ENCODE measurements at places on chromosomes 6 and 20.

DNA sequence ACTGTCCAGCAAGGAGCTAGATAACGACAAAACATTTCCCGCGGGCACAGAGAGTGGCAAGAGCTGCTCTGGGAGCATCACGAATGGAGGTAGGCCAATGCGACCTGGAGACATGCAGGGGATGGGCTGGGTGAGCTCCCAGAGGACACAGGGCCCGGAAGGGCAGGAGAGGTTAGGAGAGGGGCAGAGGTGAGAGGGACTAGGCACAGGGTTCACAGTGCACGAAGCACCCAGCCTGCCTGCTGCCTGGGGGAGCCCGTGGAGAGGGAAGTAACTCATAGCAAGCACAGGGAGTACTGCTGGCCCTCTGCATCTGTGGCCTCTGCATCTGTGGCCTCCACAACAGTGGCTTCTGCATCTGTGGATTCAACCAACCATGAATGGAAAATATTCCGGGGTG lies 126.5 kb downstream of the HUS1B start:
- DNase-seq = no peak

DNA sequence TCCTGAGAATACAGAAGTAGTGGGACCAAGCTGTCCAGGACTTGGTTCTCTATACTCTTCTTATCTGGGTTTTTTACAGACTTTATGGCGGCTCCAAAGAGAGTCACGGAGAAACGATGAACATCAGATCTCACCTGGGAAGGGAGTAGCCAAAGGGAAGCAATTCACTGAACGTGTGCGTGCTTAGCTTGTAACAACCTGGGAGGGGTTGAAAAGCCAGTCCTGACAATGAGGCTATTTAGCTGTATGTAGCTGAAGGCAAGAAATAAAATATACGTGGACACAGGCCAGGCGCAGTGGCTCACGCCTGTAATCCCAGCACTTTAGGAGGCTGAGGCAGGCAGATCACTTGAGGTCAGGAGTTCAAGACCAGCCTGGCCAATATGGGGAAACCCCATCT lies 18.2 kb upstream of the RBL1 start:
- no peak for DNase-seq

- no peak for DNase-seq
Measured at GRCh38 chr20:54086507-54087039, 16.2 kb upstream of the BCAS1 start.

DNA sequence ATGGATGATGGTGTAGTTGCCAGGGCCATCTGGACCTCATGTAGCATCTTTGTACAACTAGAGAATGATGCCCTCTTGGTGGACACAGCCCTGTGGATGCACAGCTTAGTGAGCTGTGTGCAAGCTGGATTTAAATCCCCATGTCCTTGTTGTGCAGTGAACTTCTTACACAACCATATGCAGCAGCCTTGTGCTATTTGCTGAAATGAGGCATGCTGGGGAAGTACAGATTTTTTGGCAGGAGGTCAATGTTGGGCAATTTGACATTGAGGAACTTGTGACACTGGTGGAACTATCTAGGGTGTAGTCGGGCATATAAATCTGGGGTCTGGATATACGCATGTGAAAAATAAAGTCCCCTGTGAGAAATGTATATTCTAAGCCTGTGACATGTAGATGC lies 5.8 kb upstream of the CDC5L start:
- no peak for DNase-seq

GRCh38 chr6:158868890-158869825 lies 50.0 kb upstream of the EZR start:
- peak; percentile 96 for DNase-seq

GRCh38 chr6:2522521-2522920 lies 228.2 kb downstream of the MYLK4 start:
- DNase-seq = no peak

GRCh38 chr6:105691971-105692370 lies 289.1 kb upstream of the PREP start:
- no peak for DNase-seq

- no peak for DNase-seq
Measured at GRCh38 chr20:5195655-5196054, 68.8 kb downstream of the CDS2 start.

DNA sequence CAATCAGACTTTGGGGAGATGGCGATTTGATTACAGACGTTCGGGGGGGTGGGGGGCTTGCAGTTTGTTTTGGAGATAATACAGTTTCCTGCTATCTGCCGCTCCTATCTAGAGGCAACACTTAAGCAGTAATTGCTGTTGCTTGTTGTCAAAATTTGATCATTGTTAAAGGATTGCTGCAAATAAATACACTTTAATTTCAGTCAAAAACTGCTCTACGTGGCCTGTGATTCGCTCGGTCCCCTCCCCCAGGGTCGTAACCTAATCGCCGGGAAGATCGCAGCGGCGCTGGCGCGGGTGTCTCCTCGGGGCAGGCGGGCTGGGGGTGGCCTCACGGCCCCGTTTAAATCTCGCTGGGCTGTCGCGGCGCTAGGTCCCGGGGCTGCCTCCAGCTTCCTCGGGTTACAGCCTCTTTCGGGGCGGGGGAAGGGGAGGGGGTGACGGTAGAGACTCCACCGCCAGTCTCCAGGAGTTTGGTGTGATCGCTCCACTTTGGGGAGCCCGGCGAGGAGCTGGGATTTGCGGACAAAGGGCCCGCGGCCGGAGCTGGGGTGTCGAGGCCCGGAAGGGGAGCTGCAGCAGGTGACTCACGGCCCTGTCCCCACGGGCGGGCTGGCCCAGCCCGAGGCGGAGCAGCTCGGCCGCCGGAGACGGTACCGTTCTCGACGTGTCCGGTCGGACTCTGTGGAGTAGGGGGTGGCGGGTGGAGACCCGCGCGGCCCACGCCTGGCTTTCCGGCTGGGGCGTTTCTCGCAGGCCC lies 4.2 kb downstream of the FOXC1 start:
- DNase-seq = no peak

DNA sequence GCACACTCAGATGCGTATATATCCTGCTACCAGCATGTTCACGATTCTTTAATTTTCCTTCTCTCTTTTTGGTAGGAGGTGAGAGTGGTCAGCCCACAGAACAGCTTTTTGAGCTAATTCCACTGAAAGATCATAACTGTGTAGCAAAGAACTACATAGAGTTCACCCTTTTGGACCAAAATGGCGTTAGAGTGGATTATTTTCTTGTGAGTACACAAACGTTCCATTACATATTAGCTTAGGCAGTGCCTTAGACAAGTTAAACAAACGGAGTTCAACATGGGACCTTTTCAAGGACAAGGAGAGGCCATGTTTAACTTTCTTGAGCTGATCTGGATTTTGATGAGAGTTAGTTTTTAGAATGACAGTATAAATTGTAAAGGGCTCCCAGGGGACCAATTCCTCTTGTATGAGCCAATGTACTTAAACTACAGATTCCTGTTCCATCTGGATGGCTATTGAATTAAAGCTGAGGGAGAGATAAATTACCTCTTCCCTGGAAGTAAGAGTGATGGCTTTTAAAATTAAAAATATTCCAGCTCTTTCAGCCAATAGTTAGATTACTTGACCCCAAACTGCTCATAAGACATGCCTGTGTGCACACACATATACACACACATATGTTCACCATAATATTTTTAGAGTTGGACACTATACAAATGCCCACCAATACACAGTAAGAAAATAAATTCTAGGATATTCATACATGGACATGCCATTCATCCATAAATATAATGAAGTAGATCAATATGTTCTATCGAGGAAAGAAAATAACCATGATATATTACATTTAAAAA lies 25.6 kb upstream of the ARMH2 start:
- no peak for DNase-seq

- no peak for DNase-seq
Measured at GRCh38 chr20:4717816-4718570, 3.7 kb upstream of the PRND start.

DNA sequence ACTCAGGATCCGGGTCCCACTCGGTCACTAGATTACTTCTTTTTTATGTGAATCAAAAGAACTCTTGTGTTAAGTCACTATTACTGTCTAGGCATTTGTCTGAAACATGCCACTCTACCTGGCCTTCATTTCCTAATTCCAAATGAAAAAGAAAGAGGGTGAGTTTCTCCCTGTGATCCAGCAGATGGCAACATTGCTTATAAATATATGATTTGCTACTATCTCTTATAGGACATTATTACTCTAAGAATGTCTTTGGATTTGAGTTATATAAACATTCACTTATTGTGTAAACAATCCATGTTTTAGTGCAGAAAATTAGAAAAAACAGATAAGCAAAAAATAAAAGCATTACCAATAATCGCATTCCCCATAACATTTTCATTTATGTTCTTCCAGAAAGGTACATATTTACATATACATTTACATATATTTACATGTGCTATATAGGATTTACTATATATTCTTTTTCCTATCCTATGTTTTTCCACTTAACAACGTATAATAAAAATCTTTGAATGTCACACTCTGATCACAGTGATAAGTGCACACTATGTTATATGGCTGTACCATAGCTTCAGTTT lies 66.9 kb downstream of the FAXC start:
- no peak for DNase-seq

- DNase-seq = no peak
Measured at GRCh38 chr6:102907181-102907580, 1513.7 kb downstream of the GRIK2 start.

DNA sequence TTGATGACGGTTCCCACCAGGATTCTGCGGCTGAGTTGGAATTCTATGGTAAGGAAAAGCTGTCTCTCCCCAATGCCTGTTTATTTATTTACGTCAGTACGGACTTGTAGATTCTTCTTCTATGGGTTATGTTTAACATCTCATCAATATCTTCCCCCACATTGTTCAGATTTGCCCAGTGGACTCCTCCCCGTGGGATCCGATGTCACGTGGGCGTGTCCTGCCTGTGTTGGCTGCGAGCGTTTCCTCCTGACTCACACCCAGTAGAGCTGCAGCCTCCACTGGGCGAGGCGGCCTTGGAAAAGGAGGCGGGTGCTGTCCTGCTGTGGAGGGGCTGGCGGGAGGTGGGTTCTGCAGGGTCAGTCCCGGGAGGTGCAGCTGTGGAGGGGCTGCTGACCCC lies 46.8 kb upstream of the SLCO4A1 start:
- DNase-seq = no peak

DNA sequence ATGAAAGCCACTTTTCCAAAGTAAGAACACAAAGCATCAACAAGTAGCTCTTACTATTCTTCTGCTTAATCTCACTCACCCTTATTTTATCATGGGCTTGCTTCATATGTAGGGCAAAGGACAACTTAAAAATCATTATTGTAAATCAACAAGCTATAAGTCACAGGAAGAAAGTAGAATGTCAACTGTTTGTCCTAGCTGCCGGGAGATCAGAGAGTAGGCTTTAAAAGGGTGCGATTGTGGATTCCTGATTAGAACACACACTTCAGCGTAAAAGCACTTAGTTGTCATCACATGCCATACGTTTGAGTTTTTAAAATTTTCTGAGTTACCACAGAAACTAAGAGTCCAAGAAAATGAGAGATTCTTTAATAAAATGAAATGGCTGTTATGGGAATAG lies 44.4 kb upstream of the NHSL1 start:
- no peak for DNase-seq

- DNase-seq = no peak
Measured at GRCh38 chr6:128616342-128616741, 95.9 kb upstream of the PTPRK start.

DNA sequence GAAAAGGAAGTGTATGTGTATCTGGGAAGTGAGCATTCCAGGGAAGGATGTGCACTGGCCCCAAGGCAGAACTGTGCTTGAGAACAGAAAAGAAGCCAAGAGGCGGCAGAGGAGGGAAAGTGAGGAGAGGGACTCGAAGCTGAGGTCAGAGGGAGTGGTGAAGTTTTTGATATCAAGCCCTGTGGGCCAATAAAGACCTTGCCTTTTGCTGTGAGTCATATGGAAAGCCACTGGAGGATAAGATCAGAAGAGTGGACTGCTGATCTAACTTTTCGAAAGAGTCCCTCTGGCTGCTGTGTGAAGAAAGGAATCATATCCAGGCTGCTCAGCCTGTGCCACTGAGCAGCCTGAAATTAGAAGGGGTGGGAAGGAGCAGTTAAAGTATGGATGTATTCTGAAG lies 99.4 kb downstream of the EYA4 start:
- no peak for DNase-seq

DNA sequence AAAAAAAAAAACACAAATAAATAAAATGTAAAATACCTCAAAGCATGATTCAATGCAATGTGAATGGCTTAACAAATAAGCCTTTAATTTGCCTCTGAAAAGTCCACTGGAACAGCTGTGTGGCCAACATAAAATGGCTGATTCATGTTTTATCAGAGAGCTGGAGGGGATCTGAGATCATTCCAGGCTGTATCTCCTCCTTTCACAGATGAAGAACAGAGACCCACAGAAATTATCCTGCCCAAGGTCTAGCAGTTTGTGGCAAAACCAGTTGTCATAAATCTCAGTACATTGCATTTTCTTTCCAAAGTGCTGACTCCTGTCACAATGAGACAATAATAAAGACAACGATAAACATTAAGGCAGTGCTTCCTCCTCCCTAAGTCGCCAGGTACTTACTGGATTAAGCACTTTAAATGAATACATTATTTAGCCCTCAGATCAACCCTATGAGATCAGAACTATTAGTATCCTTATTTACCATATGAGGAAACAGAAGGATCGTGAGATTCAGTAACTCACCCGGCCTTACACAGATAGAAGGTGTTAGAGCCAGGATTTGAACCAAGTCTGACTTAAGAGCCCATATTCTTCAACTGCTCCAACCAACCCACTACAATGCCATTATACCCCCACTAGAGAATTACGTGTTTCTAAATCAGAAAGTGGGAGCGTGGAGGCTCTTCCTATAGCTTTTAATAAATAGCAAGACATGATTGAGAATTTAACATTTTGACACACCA lies 118.3 kb downstream of the KIF13A start:
- no peak for DNase-seq

- DNase-seq = no peak
Measured at GRCh38 chr20:25238319-25239037, 9.4 kb upstream of the PYGB start.

- DNase-seq = no peak
Measured at GRCh38 chr20:7703551-7703961, 236.7 kb downstream of the HAO1 start.

GRCh38 chr6:42251911-42252637 lies 34.4 kb upstream of the MRPS10 start:
- no peak for DNase-seq

DNA sequence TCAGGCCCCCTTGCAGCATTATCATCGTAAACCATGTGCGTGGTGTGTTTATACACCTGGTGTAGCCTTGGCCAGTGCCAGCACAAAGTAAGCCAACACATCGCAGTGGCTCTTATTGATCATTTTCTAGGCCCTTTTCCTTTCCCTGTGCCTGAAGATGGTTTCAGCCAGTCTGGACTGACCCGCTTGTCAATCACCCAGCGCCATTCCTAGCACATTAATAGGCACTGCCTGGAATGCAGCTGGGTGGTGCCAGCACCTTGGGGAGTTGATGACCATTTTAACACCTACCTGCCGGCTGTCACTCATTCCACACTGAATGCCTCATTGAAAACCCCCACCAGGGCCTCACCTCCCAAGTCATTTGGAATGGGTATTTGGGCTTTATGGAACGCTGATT lies 4.9 kb upstream of the UQCC2 start:
- DNase-seq = no peak

DNA sequence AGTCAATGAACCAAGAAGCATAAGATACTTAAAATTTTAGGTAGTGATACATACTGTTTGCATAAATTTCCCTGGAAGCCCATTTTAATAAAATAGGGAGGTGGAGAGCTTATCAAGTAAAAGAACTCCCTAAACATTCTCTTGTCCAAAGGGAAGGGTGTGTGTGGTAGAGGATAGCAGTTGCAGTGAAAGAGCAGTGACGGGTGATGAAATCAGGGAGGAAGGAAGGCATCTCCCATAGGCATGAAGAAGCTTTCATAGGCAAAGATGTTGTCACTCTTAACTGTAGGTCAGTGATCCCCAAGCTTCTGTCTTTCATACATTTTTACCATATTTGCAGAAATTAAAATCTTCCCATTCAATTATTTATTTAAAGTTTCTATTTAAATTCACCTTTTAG lies 60.0 kb upstream of the ZNF831 start:
- DNase-seq = no peak

Measured in activated T-cell treated with anti-CD3 and anti-CD28 coated beads for 1 hour (primary cell).